Urinary bladder (tissue), 4 donors: ENCODE measurements at places on chromosomes 6 and 20. TPM values are rescaled to one million over a fixed set of nuclear protein-coding genes. Genes with fewer than 3 reads are reported as not detected.

DNA sequence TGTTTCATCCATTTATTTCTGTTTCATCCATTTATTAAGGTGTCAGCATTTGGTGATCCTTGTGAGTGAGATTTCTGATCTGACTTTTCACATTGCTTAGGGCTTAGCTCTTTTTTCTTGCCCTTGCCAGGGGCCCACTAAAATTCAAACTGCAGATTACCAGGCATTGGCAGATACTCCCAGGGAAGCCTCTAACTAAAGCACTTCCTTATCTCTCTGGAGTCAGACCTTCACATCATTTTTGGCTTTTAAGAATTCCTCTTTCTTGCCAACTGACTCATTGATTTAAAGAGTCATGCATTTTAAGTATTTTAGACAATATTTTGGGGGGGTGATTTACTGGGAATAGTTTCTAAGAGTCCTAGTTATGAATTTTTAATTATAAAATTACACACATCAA is 2.6 kb upstream of the WFDC8 start:
- no peak for DNase-seq

- DNase-seq, result no peak
These were observed 142.1 kb downstream of the HAO1 start for GRCh38 chr20:7798176-7798575.

DNA sequence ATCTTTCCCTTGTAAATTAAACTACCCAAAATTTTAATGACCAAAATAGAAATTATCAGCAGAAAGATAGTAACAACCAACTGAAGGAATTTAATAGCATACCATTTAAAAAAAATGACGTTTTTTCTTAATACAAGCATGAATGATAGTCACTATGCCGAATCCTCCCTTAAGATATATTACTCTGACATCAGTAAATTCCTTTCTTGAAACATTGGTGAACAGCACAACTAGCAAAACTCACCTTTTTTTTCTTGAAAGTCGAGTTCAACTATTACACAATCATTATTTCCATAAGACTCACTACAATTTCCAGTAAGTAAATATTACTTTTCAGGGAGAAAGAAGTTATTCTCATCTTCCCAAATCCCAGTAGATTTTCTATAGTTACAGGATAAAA is 433.2 kb downstream of the GRIK2 start:
- DNase-seq, result no peak

Gene KCNK16
- not detected for polyA plus RNA-seq

GRCh38 chr6:494394-494793 is 102.8 kb downstream of the IRF4 start:
- DNase-seq, result no peak

Gene SGK2
- polyA plus RNA-seq, result 1.9 TPM

DNA sequence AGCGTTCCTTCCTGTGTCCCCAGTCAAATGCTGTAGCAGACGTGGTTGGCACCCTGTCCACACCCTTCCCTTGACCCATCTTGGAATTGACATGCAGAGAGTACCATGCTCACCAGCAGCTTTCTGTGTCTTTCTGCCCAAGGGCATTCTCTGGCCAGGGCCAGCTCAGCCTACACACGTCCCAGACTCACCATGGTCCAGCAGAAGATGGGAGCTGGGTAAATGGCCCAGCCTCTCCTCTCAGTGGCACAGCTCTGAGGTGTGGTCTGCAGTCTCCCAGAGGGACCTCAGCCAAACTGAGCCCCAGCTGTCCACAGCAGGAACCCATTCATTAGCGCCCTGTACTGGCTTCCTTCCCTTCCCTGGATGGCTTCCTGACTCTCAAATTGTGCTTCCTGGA is 31.1 kb upstream of the BLCAP start:
- no peak for DNase-seq

- DNase-seq, result no peak
These were observed 226.0 kb downstream of the TPBG start for GRCh38 chr6:82589509-82590206.

DNA sequence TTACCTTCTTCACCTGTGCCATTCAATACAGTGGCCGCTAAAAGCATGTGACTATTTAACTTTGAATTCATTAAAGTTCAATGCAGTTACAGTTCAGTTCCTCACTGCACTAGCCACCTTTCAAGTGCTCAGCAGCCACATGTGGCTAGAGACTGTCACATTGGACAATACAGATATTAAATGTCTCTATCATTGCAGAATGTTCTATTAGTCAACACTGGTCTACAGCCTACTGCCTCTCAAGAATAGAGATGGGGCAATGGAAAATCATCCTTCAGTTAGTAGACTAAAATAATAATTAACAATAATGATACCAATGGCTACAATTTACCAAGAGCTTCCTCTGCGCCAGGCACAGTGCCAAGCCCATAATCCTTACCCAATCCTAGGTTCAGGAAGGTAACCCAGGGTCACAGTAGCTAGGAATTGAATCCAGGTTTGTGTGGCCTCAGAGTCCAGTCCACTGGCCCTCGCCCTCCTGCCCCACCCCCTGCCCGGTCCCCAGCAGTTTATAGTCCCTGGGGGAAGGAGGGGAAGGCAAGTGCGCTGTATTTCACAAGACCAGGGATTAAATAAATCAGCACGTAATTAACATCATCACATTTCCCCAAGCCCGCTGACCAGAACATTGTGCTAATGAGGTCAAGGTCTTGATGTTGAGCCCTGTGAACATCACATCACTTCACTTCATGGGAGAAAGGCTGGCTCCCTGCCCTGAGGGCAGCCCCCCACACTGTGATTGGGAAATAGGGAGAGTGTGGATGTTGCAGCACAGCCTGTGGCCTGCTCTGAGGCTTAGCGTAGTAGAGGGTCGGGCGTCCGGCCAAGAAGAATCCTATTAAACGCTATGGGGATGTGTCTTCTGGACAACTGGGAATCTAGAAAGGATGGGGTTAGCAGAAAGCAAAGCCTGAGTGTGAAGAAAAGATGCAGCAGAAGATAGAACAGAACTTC is 147.2 kb downstream of the VEGFA start:
- no peak for DNase-seq

Gene FRMD1
- 0.03 TPM for polyA plus RNA-seq

Gene ATXN1
- polyA plus RNA-seq, result 15.8 TPM

Gene C20orf144
- polyA plus RNA-seq, result 0.03 TPM

DNA sequence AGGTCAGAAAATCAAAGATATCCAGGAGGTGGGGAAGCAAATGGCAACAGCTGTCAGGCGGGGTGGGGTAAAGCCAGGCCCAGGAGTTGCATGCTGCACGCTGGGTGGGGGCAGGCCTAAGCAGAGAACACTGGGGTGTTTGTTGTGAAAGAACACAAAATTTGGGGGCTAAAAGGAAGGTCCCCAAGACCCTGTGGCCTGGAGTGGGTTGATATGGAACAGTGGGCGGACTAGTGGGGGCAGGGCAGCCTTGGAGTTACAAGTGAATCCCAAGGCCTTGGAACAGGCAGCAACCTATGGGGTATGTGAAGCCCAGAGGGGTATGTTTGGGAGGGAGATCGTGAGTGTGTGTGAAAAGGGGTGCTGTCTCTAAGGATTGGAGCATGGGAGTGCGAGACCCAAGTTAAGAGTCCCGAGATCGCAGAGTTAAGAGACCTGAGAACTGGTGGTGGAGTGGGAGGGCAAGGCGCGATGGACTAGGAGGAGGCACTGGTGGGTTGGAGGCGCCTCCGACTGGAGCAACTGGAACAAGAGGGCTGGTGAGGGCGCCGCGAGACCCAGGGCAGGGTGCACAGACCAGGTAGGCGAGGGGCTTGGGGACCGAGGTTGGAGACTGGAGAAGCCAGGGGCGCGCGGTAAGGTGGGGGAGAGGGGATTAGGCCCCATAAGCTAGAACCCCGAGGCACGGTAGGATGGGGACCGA is 658 bp downstream of the CUL7 start:
- DNase-seq, result no peak

DNA sequence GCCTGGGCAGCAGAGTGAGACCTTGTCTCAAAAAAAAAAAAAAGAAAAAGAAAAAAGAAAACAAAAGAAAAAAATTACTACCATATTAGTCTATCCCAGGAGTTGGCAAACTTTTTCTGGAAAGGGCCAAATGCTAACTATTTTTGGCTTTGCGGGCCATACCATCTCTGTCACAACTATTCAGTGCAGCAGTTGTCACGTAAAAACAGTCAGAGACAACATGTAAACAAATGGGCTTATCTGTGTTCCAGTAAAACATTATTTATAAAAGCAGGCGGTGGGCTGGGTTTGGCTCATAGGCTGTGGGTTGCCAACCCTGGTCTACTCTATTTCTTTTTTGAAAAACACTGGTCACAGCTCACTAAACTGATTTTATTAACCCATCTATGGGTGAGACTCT is 53.4 kb downstream of the EYA2 start:
- DNase-seq, result no peak

Gene CLDN20
- 0.06 TPM for polyA plus RNA-seq

GRCh38 chr6:30614044-30614842 is 2.8 kb downstream of the PPP1R10 start:
- no peak for DNase-seq

- no peak for DNase-seq
These were observed 5.6 kb downstream of the PSMG4 start for GRCh38 chr6:3264356-3264755.

- DNase-seq, result no peak
These were observed at the start of gene SERPINB6 for GRCh38 chr6:2971420-2972218. Gene SERPINB6, minus strand, starts transcription at chr6:2971567. Its CDS starts 12,235 bp downstream, at chr6:2959332.

DNA sequence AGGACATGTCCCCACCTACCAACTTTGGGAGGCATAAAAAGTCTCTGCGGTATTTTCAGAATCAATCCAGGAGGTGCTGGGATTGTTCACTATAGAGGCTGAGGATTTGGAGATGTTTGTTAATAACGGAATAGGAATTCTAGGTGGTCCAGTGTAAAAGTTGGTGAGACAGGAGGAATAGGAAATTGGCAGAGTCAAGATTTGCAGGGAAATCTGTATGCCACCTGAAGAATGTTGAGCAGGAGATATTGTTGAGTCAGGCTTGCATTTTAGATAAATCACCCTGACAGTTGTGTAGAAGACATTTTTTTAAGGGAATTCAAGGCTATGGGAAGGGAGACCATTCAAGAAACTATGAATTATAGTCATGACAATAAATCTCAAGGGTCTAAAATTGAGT is 124.8 kb downstream of the COL12A1 start:
- DNase-seq, result no peak

- no peak for DNase-seq
These were observed 91.9 kb downstream of the TFAP2A start for GRCh38 chr6:10323018-10323417.

DNA sequence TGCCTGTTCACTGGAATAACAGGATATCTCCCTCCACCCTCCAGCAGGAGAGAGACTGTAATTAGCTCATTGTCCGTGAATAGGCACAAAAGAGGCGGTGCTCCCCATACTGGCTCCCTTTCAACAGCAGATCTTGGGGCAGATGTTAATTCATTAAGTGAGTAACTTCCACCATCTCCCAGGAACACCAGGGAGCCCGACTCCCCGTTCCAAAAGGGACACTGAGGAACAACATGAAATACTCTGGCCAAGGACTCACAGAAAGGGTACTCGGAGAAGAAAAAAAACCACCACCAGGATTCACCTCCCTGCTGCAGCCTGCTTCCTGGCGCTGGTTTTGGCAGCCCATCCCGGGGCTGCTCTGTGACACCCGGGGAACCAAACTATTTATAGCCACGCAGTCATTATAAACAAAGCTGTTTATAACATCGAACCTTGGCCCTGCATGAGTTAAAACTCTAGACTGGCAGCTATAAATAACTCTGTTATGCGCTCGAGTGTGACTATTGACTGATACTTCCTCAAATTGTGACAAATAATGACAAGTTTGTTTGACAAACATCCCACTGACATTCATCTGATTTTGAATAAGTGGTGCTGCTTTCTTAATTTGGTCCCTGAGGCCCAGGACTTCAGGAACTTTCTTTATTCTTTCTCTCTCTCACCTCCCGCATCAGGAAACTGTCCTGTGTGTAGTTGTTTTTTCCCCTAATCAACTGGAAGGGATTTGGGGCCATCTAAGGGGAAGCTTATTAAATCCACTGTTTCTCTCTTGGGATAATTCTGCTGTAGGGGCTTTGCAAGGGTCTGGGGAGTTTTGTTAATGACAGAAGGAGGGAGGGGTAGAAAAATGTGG is 521.6 kb downstream of the CD83 start:
- no peak for DNase-seq

- no peak for DNase-seq
These were observed 493.8 kb upstream of the MANEA start for GRCh38 chr6:95083506-95083905.
